ENCODE measurements at places on chromosomes 6 and 20. TPM values are rescaled to one million over a fixed set of nuclear protein-coding genes. Genes with fewer than 3 reads are reported as not detected.

Gene PLCB4
- total RNA-seq: 41.1 TPM

Gene BMP2
- total RNA-seq: 6.7 TPM

Gene GCLC
- 25.1 TPM for total RNA-seq

Gene TAAR2
- total RNA-seq: not detected

Gene C6orf136
- total RNA-seq: 12.0 TPM

Gene SLC22A1
- total RNA-seq: 0.46 TPM

Gene TAF4
- 8.5 TPM for total RNA-seq

Gene SPDEF
- not detected for total RNA-seq

Gene GSTA2
- not detected for total RNA-seq

Gene NKAPL
- total RNA-seq: 4.6 TPM

Gene MAS1L
- total RNA-seq: not detected

Gene TGM3
- total RNA-seq: 0.46 TPM

Gene NPBWR2
- not detected for total RNA-seq

Gene FOXC1
- total RNA-seq: 5.1 TPM

Gene PRDM13
- 0.46 TPM for total RNA-seq

Gene CYP39A1
- total RNA-seq: 3.7 TPM

Gene HLA-DRB5
- 3.0 TPM for total RNA-seq

Gene TOX2
- total RNA-seq: 5.1 TPM

Gene C4A
- total RNA-seq: 45.9 TPM

Gene LAMP5
- 19.6 TPM for total RNA-seq

Gene MYCT1
- 4.4 TPM for total RNA-seq

Gene GLP1R
- total RNA-seq: 1.6 TPM

Gene PAK5
- total RNA-seq: 33.0 TPM

Gene JAG1
- 42.0 TPM for total RNA-seq
